ENCODE measurements at places on chromosomes 1 and 21.

DNA sequence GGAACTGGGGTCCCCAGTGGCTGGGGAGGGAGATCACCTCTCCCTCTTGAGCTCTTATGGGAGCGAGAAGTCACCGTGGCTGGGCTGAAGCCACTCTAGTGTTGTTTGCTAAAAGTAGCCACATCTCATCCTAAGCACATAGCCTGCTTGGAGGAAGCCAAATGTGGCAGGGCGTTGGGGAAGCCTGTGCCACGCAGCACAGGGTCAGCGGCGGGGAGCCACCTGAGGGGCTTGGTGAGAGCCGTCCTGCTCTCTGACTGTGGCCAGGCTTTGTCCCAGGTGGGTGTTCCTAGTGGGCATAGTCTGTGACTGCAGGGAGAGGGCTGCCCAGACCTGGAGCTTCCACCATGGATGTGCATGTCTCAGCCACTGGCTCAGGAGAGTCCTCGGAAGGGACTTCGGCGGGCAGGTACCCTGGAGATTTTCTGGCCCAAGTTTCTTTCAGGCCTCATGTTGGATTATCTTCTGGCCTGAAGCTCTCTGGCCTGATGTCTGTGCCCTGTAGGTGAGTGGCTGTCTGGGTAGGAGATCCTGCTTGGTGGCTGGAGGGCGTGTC lies 38.9 kb downstream of the MORN1 start:
- peak; percentile 60 for DNase-seq

GRCh38 chr1:145751491-145752037 lies 32.3 kb downstream of the CD160 start:
- no peak for DNase-seq

- DNase-seq = no peak
Measured at GRCh38 chr1:233667741-233668140, 53.8 kb downstream of the KCNK1 start.

DNA sequence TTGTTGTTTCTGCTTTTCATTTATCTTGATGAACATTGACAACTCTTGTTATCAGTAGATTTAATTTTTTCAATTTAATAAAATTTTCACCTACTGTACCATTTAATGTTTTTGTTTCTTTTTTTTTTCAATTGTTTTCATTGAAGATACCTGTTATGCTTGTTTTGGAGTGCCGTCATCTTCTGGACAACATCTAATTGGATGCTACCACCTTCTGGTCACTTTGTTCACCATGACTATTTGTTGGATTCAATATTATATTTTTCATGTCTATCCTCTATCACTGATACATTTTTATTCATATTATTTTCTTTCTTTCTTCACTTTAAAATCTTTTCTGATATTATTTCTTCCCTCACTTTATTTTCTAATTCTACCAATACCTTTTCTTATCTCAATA lies 14.0 kb downstream of the KRTAP21-2 start:
- DNase-seq = no peak

GRCh38 chr1:245420926-245421325 lies 266.1 kb downstream of the KIF26B start:
- no peak for DNase-seq

- DNase-seq = no peak
Measured at GRCh38 chr1:183670169-183670568, 17.1 kb upstream of the APOBEC4 start.

DNA sequence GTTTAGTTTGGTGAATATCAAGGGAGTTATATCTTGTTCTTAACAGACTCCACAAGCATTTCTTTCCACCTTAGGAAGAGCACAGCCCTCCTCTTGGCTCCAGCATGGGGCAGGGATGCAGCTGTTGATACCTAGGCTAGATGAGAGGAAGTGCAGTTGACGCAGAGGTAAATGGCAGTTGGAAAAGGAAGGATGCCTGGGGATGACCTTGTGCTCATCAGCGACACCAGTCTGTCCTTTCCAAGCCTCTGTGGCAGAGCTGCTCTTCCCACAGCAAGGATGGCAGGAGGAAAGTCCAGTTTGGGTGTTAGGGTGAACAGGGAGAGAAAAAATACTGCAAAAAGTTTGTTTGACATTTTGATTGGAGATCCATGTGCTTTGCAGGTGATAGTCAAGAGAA lies 6.2 kb downstream of the PROX1 start:
- no peak for DNase-seq

- no peak for DNase-seq
Measured at GRCh38 chr1:59204001-59204400, 92.9 kb upstream of the FGGY start.

DNA sequence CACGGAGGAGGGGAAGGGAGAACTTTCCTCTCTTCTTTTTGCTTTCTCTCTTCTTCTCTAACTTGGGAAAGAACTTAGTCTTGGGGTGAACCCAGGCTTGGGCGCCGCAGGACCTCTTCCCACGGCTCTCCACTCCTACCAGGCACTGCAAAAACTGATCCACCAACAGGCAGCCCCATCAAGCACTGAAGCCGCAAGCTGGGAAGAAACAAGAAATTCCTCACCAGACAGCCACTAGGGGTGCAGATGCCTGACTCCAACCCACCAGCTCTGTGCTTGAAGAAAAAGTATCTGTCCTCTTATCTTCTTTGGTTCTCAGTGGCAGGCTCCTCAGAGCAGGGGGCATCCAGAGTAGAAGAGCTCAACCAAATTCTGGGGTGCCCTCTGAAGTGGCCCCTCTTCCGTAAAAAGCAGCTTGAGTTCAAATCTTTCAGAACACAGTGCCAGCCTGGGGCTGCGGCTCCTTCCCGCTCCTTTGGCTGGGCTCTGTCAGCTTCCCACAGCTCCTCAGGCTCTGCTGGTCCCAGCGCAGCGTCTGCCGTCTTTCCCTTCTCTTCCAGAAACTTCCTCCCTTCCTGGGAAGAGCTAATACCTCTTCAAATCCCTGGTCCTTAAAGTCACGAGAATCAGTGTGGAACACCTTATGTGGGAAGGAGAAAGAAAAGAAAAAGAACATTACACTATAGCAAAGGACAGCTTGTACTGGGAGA lies 2.4 kb downstream of the SLC41A1 start:
- no peak for DNase-seq

GRCh38 chr21:46509741-46510502 lies 51.2 kb downstream of the DIP2A start:
- no peak for DNase-seq

DNA sequence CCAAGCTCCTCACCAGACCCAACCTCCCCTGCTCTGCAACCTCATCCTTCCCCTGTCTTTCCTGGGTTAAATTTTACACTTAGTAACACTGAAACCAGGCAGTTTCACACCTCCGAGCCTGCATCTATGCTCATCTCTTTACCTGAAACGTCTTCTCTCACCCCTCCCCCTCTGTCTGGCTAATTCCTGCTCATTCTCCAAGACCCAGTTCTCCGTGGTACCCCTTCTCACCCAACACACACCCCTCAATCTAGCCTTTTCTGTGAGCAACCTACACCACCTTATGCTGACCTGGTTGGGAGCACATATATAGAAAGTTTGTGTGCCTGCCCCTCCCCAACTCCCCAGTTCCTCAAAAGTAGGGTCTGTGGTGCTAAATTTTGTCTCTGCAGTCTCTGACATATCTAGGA lies 3.7 kb upstream of the KIAA1614 start:
- no peak for DNase-seq

- no peak for DNase-seq
Measured at GRCh38 chr21:42398436-42399028, 2.7 kb upstream of the TMPRSS3 start.

GRCh38 chr1:199898654-199899053 lies 128.9 kb upstream of the NR5A2 start:
- no peak for DNase-seq

DNA sequence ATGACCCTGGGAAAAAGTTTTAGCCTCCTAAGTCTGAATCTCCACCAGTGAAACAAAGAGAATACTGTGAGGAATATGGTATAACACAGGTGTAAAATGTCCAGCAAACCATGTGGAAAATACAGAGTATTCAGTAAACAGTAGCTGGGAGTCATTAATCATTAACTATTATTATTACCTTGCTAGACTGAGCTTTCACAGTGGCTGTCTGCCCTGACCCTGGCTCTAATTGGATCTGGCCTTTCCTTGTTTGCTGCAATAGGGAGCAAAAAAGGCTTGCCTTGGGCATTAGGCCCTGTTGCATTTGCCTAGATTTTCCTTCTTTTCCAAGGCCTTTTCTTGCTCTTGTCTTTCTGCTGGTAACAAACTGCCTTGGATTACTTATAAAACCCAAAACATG lies 179.1 kb upstream of the BEND5 start:
- DNase-seq = peak; percentile 76

DNA sequence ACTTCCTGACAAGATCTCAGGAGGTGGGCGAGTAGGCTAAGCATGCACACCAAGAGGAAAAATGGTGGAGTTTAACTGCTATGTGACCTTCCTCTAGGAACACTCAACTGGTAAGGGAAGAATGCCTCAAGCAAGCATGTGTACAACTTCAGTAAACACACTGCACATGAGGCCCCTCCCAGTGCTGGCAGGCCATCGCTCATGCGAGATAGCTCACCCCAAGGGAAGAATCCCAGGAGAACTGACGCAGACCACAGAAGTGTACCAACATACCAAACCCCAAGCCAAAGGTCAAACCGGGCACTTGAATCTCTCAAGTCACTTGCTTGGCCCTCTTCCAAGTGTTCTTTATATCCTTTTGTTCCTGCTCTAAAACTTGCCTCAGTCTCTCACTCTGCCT lies 40.5 kb upstream of the GALNT2 start:
- DNase-seq = no peak

- no peak for DNase-seq
Measured at GRCh38 chr1:228385232-228385631, 21.4 kb downstream of the TRIM11 start.

- no peak for DNase-seq
Measured at GRCh38 chr1:59046730-59047157, 250.2 kb upstream of the FGGY start.

DNA sequence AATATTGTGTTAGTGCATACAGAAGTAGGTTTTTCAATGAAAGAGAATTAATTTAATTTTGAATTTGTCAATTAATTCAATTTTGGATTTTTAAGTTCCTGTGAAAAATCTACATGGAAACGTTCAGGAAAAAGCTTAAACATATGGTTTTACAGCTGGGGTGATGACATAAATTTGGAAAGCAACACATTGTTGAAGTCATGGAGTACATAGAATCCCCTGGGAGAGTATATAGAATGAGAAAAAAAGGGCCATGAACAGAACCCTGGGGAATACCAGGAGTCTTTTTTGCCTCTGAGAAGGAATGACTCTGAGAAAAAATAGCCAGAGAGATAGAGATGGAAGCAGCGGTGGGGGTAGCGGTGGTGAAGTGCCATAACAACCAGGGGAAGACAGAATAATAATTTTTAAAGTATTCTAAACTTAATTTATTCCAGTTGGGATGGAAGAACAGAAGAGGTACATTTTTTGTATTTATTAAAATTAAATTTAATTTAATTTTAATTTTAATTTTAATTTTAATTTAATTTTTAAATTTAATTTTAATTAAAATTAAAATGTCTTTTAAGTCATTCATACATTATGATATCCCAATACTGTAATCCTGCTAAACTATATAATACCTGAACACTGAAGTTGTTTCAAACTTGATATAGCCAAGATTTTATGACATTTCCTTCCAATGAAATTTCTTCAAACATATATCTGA lies 48.9 kb downstream of the NME7 start:
- no peak for DNase-seq

- no peak for DNase-seq
Measured at GRCh38 chr1:28031173-28031572, 57.2 kb downstream of the EYA3 start.

DNA sequence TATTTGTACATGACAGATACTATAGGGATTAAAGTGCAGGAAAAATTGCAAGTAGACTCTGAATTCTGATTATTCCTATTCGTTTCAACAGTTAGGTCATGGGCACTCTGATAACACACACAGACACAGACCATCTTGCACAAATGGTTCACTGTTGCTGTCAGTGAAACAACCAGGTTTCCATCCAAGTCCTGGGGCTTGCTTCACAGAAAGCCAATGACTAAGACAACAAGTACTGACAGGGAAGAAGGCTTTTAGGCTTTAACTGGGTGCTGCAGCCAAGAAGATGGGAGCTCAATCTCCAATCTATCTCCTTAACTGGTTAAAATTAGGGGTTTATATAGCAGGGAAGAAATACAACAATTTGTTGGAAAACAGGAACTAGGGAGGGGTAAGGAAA lies 57.6 kb downstream of the RIMS3 start:
- no peak for DNase-seq

DNA sequence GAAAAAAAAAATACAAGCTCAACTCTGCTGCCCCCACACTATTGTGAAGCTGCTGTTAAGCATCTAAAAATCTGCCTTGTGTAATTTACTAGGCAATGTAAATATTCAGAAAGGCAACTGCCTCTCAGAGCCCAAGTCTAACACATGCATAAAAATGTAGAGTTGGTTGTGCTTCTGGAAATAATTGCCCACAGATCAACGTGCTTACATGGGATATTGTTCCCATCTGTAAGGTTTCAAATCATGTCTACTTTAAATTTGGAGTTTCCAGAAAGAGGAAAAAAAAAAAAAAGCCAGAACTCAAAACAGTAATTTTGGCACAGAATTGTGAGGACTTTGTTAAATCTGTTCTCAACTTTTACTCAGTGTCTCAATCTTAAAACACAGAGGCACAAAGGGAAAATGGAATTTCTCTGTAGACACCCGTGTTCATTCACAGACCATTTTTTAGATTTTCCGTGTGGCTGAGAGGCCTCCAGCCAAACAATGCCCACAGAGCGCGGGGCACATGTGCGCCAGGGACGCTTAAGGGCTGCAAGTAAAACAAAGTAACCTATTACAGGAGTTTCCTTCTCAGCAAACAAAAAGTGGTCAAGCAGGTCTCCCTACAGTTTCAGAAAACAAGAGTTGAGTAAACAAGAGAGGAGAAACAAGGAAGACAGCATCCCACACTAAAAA lies 115.5 kb downstream of the RERE start:
- peak; percentile 82 for DNase-seq

GRCh38 chr1:77802026-77802425 lies 22.6 kb downstream of the MIGA1 start:
- no peak for DNase-seq
